ENCODE measurements at places on chromosomes 7 and 10.

- DNase-seq, result no peak
Observed at GRCh38 chr10:71648933-71649320, 70.7 kb downstream of the C10orf105 start.

- no peak for DNase-seq
Observed at GRCh38 chr7:158731761-158732160, 27.2 kb upstream of the NCAPG2 start.

GRCh38 chr7:17234398-17235031, 63.9 kb upstream of the AHR start:
- DNase-seq, result peak; percentile 96

DNA sequence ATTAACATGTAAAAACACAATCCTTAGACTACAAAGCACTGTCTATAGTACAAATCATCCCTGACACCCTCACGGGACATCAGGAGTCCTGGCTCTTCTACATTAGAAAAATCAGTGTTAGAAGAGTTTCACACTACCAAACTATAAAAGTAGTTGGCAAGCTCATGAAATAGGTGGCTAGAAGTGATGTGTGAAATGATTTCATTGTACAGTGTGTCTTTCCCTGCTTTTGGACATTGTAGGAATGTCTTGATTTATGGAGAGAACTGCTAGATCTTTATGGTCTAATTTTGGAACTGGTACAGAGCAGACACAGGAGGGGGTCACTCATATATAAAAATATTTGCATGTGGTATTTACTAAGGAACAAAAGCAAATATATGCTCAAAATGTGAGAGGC, 33.2 kb downstream of the SEMA3A start:
- no peak for DNase-seq

GRCh38 chr10:125018576-125019143, 76.7 kb downstream of the ZRANB1 start:
- DNase-seq, result no peak

DNA sequence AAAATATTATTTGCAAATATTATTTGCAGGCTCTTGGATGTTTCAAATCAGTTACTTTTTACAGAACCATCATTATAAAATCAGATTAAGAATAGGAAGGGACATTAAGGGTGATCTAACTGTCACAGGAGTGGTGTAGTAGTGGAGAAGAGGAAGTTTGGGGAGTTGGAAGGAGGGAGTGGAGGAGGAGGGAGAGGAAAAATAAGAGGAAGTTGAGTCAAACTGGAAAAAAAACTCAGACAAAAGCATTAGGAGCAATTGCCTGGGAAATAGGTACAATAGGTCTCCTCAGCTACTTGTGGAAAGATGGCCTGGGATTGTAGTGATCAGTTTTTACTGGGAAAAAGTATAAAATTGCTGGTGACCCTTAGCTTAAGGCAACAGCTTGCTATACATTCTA, 77.7 kb upstream of the GPR37 start:
- no peak for DNase-seq

- no peak for DNase-seq
Observed at GRCh38 chr7:95026421-95027072, 119.2 kb downstream of the PPP1R9A start.

GRCh38 chr10:34102893-34103506, 712.1 kb downstream of the PARD3 start:
- no peak for DNase-seq

- DNase-seq, result no peak
Observed at GRCh38 chr10:72218726-72219125, 2.6 kb upstream of the ASCC1 start.

GRCh38 chr7:157983502-157984422, 603.9 kb downstream of the PTPRN2 start:
- no peak for DNase-seq

- no peak for DNase-seq
Observed at GRCh38 chr10:119653209-119653608, 2.0 kb downstream of the BAG3 start.

DNA sequence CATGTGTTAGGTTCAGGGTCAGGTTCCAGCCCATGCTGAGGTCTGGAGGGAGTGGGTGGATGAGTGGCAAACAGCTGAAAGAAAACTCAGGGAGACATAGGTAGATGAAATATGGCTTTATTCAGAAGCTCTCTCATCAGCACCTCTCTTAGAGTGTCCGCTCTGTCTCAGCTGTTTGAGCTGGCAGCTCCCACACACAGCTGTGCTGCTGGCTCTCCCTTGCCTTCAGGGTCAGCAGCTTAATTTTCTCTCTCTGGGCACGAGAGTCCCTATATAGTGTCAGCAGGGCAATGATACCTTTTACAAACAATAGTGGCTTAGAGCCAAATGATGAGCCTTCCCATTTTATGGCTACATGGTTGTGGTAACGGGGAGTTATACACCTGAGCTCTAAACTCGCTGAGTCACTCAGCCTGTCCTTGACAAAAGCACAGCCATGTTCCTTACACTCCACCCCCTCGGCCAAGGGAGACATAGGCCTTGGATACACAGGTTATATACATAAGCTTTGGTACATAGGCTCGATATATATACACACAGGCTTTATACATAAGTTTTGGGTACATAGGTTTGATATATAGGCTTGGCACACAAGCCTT, 10.4 kb downstream of the RNF133 start:
- no peak for DNase-seq

GRCh38 chr7:127946111-127946510, 85.1 kb downstream of the LRRC4 start:
- DNase-seq, result no peak

GRCh38 chr10:11687779-11688447, 54.3 kb upstream of the ECHDC3 start:
- no peak for DNase-seq
